COLO829 (cell line): ENCODE measurements at places on chromosomes 2 and 18.
A peak's percentile ranks its signal among the peaks of the same experiment; 100 is the strongest.

GRCh38 chr18:41899535-41899934, 55.5 kb upstream of the PIK3C3 start:
- no peak for DNase-seq

- DNase-seq: peak; percentile 71
These were observed 89.6 kb downstream of the UXS1 start for GRCh38 chr2:106104332-106105062.

GRCh38 chr2:239157771-239158170, 243.0 kb downstream of the HDAC4 start:
- no peak for DNase-seq

- DNase-seq: no peak
These were observed 52.7 kb upstream of the KYNU start for GRCh38 chr2:142824756-142825155.

DNA sequence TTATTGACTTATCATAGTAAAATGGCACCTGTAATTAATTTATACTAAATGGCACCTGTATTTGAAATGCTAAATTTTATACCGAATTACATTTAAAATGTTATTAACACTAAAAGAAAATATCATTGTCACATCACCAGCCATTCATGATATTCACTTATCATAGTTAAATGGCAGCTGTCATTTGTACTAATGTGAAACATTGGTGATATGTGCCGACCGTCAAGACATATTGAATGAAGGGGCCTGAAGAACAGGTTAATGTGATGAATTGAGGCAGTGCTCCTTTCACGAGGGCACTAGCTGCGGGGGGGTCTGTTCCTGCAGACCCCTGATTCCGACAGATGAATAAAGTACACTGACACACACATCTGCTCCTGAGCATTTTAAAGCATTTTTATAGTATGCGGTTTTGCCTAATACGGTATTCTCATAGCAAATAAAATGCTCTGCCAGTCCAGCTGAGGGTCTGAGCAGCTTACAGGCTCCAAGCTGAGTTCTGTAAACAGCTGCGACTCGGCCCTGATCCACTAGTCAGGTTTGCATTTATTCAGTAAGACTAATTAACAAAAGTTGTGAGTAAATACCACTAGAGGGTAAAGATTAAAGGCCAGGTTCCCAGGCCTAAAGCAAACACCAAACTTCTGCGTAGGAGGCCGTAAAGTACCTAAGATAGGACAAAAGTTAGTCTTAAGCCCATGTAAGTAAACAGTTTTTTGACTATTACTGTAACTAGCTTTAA, 593.4 kb upstream of the NETO1 start:
- DNase-seq: no peak

DNA sequence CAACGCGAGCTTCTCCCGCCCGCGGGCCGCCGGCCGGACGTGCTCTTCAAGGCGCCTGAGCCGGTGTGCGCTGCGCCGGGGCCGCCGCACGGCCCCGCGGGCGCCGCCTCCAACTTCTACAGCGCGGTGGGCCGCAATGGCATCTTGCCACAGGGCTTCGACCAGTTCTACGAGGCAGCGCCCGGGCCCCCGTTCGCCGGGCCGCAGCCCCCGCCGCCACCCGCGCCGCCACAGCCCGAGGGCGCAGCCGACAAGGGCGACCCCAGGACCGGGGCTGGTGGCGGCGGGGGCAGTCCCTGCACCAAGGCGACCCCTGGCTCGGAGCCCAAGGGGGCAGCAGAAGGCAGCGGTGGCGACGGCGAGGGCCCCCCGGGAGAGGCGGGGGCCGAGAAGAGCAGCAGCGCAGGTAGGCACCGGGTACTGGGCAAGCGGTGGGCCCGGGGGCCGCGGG, 676 bp downstream of the HOXD11 start:
- DNase-seq: no peak

- DNase-seq: no peak
These were observed 135.9 kb downstream of the DTNB start for GRCh38 chr2:25537526-25537925.

DNA sequence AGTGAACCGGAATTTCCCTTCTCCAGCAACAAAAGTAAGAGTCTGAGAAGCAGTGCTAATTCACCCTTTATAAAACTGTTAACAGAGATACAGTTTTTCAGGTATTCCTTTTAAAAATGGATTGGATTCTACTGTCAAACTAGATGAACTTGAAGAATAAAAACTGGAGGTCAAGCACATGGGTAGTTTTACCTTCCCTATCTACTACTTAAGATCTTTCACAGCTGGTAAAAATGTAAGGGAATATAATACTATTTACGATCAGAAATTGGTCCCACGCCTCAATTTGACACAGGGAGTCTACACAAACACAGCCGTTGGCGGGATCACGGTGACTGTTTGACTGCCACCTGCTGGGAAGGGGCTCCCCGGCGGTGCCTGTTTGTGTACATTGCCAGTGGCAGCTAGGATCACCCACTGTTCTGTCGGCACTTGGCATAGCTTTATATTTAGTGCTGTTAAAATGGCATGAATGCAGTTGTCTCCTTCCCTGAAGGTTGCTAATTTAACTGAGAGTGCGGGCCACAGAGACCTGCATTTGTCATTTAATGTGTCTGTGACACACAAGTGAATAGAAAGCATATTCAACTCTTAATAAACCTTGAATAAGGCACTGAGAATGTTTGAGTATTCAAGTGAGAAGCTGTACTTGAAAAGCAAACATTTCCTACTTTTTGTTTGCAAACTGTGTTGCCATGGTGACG, 59.5 kb downstream of the ABCG8 start:
- DNase-seq: no peak

GRCh38 chr2:199707593-199708185, 143.3 kb downstream of the FTCDNL1 start:
- no peak for DNase-seq
